CD4-positive, alpha-beta T cell treated with Interleukin-17A for 4 hours (primary cell): ENCODE measurements at places on chromosomes 6 and 20.

- DNase-seq = peak; percentile 20
Observed at GRCh38 chr6:43770372-43771209, 580 bp downstream of the VEGFA start.

DNA sequence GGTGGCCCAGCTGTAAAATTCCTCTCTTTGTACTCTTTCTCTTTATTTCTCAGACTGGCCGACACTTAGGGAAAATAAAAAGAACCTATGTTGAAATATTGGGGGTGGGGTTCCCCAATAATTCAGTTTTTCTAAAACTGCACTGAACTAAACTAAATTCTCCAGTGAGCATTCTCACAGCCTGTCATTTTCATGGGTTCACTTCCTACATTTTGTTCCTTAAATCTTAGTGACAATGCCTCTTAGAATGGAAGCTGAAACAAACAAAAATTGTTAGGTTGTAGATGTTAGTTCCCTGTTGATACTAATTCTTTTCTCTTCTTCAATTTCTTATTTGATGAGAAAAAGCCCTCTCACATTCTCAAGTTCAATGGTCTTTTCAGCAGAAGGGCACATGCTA lies 35.8 kb upstream of the IFNGR1 start:
- no peak for DNase-seq

GRCh38 chr20:6767536-6768227 lies at the start of gene BMP2:
BMP2 (plus strand) TSS chr20:6767686; CDS start chr20:6770127, 2,441 bp downstream.
- DNase-seq = no peak

DNA sequence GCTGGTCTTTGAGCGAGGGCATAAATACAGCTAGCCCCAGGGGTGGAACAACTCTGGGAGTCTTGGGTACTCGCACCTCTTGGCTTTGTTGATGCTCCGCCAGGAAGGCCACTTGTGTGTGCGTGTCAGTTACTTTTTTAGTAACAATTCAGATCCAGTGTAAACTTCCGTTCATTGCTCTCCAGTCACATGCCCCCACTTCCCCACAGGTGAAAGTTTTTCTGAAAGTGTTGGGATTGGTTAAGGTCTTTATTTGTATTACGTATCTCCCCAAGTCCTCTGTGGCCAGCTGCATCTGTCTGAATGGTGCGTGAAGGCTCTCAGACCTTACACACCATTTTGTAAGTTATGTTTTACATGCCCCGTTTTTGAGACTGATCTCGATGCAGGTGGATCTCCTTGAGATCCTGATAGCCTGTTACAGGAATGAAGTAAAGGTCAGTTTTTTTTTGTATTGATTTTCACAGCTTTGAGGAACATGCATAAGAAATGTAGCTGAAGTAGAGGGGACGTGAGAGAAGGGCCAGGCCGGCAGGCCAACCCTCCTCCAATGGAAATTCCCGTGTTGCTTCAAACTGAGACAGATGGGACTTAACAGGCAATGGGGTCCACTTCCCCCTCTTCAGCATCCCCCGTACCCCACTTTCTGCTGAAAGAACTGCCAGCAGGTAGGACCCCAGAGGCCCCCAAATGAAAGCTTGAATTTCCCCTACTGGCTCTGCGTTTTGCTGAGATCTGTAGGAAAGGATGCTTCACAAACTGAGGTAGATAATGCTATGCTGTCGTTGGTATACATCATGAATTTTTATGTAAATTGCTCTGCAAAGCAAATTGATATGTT lies 19.2 kb downstream of the IRF4 start:
- DNase-seq = no peak
